Right renal cortex interstitium (tissue), 3 donors: ENCODE measurements at places on chromosomes 4 and X.

- DNase-seq, result no peak
These were observed 30.4 kb downstream of the ELF4 start for GRCh38 chrX:130079824-130080406.

DNA sequence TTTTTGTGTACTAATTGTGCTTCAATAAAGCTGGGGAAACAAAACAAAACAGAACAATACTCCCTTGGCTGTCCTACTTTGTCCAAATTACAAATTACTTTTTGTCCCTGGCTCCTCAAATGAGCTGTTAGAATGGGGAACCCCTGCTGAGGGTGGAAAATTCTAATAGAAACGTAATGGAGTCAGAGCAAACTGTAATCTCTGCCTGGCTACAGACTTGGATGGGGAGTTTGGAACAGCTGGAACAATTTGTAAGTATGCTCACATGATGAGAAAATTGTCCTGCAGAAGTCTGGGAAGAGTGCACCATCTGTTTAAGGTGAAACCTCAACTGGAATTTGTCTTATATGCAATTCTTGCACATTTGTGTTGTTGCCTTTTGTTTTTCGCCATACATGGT lies 364.4 kb upstream of the CLNK start:
- no peak for DNase-seq

DNA sequence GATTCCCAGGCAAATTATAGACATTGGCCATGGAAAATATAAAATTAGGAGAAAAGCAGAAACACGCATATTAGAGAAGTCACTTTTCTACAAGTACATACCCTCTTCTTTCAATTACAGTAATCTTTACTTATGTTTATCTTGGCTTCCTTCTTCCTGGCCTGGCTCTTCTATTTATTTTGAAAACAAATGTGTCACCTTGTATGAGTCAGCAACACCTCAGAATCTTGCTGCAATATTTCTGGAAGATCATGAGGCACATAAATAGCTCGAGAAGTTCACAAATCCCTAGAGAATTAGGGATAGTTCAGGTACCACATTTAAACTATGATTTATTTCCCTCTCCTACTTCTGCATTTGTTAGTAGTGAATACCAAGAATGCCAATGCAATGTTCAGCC lies 124.6 kb downstream of the ANOS1 start:
- no peak for DNase-seq

DNA sequence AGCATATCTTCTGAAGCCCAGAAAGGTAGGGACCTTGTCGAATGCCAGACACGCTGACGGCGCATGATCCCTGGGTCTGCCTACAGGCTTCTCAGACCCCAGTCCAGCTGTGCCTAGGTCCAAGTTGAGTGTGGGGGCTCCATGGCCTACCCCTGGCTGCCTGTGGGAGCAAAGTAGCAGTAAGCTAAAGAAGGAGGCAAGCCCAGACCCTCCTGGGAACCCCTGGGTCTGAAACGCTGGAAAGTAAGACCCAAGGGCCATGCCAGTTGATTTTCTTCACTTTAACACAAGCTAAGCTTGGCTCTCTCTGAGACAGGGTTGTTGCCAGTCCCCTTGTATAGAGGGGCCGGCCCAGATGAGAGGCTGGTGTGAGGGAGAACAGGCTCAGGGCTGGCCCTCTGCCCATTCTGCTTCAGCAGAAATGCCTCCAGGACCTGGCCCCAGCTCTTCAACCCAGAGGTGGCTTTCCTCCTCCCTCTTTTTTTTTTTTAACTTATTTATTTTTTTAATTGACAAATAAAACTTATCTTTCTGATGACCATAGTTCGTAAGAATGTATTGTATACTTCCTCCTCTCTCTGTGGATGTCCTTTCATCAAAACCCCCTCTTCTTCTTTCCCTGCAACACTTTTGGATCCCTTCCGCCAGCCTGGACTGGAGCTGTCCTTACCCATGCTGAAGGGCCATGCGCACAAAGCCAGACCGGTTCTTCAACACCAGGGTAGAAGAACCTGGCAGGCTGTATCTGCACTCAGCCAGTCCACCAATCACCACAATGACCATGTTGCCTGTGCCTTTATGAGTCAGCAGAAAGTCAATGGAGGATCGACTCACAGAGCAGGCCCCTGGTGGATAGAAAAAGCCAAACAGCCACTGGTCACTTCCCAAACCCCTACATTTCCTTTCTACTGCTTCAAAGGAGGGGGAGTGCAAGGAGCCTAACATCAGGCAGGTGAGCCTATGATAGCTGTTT lies 7.1 kb downstream of the AWAT2 start:
- no peak for DNase-seq

GRCh38 chr4:150580306-150580705 lies 1.6 kb upstream of the MAB21L2 start:
- no peak for DNase-seq

- DNase-seq, result no peak
These were observed 80.4 kb downstream of the SHROOM2 start for GRCh38 chrX:9866633-9867032.

DNA sequence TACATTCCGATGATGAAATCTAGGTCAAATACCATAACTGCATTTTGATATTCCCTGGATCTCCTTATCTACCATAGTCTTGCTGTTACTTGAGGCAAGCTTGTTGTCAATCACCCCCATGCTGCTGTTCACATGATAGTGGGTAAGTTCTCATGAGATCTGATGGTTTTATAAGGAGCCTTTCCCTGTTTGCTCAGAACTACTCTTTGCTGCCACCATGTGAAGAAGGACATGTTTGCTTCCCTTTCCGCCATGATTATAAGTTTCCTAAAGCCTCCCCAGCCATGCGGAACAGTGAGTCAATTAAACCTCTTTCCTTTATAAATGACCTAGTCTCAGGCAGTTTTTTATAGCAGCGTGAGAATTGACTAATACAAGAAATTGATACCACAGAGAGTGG lies 432.0 kb downstream of the GLUD2 start:
- no peak for DNase-seq
